ENCODE measurements at places on chromosomes 12 and 14.

DNA sequence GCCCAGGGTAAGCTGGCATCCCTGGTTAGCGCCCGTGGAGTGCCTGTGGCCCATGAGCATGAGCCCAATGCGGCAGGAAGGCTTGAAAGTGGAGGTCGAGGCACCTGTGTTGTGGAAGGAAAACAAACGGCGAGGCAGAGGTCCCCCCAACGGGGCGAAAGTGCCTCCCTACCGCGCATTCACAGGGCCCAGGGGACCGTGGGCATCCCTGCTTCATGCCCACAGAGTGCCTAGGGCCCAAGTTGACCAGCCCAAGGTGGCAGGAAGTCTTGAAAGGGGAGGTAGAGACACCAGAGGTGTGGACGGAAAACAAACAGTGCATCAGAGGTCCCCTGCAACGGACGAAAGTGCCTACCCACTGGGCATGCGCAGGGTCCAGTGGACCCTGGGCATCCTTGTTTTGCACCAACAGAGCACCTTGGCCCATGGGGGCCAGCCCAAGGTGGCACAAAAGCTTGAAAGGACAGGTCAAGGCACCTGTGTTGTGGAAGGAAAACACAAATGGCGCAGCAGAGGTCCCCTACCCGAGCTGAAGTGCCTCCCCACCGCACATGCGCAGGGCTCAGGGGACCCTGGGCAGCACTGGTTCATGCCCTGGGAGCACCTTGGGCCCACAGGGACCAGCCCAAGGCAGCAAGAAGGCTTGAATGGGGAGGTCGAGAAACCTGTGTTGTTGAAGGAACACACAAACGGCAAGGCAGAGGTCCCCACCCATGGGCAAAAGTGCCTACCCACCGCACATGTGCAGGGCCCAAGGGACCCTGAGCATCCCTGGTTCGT is 377.5 kb downstream of the ALG10 start:
- no peak for DNase-seq

DNA sequence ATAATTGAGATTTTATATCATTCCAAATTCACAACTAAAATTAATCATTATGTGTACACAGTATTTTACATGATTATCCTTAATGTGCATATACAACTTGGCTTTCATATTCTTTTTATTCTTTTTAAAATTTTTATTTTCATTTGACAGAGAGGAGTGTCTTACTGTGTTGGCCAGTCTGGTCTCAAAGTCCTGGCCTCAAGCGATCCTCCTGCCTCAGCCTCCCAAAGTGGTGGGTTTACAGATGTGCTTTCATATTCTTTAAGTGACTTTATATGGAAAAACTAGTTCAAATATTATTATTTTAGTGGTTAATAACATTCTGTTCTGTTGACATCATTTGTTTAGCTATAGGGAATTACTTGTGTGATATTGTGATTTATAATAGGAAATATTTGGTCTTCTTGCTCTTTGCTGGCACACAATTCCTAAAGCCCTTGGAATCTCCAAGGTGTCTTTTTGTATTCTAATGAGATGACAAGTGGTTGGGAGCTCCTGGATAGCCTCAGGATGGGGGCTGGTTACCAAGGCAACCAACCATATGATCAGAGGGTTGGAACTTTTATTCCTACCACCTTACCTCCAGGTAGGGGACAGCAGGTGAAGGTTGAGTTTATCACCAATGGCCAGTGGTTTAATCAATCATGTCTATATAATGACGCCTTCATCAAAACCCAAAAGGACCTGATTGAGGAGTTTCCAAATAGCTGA is 16.0 kb upstream of the ZNF410 start:
- DNase-seq: no peak

DNA sequence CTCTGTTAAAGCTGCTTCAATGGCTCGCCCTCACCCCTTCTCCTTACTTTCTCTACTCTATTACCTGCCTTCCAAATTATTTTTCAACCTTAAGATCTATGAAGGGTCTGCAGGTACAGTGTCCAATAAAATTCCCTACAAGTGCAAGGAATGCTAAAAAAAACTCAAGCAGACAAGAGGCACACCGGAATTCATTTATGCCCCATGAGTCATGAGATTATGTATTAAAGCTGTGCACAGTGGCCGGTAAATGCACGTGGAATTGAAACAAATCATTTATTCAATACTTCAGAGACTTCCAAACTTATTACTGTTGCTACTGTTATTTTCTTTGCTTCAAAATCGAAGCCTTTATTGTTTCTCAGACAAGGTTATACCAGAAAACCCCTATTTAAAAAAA is 68.4 kb downstream of the ST8SIA1 start:
- DNase-seq: no peak

GRCh38 chr12:106564678-106565329 is 18.0 kb upstream of the RFX4 start:
- DNase-seq: no peak

DNA sequence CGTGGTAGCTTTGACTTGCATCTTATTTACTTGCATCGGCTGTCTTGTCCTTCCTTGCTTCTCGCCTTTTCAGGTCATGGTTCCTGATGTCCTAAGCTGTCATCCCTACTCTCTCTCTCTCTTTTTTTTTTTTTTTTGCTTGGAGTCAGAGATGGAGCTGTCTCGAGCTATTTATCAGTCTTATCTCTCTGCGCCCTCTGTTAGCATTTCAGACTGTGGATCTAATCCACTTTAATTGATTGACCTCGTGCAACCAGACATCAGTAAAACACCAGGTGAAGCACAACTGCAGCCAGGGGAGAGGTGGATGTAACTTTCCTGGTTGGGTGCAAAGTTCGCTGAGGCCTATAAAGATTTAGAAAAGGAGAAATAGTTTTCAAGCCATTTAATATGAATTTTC is 554.8 kb downstream of the DIO2 start:
- DNase-seq: no peak

DNA sequence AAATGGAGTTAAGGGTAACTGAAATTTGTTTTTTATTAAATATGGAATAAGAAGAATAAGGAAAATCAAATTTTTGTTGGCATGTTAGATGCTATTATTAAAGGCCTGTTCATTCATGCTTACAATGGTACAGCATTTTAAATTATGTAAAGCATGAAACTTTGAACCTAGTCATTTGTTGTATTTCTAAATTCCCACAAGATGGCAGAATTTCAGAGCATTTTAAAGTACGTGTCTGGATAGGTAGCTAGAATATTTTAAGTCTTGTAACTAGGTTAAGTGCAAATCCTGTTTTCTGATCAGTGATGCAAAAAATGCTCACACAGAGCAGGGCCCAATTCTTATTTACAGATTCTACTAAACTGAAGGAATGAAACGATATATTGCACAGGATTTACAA is 585.6 kb upstream of the MIS18BP1 start:
- no peak for DNase-seq

GRCh38 chr12:48999371-49000131 is at the start of gene DDN:
Gene DDN (minus strand): TSS chr12:48999375. CDS start chr12:48999287, 88 bp downstream.
- DNase-seq: no peak

- DNase-seq: no peak
Observed at GRCh38 chr12:120266180-120266870, 795 bp upstream of the PXN start.

DNA sequence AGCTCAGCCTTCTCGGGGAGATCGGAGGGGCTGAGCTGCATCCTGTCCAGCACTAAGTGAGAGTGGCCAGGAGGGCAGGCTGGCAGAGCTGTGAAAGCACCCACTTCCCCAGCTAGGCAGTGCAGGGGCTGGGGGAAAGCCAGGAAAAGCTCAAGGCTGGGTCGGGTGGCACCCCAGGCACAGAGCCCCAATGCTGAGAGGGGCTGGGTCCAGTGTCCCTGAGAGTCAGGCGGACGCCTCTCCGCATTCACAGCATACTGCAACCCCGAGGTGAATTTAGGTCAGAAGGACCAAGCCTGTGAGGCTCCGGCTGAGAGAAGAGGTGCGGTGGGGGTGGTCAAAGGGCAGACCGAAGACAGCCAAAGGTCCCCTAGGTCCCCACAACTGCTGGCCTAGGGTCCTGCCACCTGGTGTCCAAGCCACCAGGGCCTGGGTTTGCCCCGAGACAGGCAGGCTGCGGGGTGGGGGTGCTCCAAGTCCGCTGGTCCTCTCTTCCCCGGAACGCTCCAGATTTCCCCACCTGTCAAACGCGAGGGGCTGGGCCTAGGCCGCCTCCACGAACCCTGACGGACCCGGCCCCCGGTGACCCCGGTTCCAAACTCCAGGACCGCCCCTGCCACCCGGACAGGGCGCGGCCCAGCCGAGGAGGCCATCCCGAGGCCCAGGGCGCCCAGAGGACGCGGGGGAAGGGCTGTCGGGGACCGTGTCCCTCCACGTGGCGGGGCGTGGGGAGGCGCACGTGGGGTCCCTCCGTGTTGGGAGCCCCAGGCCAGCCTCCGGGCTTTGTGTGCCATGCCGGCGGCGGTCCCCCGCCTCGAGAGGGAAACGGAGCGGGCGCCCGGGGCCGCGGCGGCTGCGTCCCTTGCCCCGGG is 527 bp downstream of the CAMKK2 start:
- no peak for DNase-seq

DNA sequence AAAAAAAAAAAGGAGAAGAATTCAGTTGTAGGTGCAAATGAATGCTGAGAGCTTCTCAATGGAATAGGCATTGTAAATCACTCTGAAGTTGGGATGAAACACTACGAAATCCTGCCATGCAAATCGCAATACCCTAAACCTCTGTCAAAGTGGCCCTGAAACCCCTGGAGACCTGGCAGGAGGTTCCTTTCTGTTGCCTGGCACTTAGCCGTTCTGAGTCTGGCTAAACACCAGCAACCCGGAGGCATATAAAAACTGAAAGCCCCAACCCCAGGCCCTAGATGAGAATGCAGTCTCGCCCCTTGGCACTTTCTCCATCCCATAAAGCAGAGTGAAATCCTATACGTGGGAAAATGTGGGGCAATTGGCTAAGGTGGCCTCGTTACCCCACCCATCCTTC is 151.5 kb upstream of the PARP11 start:
- DNase-seq: no peak

- no peak for DNase-seq
Observed at GRCh38 chr14:103123634-103124500, 606 bp downstream of the TNFAIP2 start.

DNA sequence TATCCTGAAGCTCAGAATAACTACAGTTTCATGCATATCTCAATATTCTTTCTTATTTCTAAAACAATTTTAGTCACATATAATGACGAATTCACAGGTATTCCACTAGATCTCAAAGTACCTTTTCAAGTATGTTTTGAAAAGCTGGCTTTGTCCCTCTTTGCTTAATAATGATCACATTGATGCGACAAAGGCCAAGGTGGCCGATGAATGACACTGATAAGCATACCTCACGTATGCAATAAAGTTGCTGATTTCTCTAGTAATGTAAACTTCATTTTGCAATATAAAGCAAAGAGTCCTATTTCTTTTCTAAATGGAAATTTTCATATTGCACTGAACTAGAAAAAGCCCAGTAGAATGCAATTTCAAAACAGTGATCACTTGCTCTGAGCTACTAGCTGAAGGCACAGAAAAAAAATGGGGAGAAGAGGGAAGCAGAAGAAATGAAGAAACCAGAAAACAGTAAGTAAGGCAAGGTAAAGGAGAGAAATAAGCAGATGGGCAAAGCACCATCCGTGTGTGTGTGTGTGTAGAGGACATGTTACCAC is 29.3 kb downstream of the FGD6 start:
- no peak for DNase-seq

- no peak for DNase-seq
Observed at GRCh38 chr12:90652280-90652679, 302.7 kb downstream of the CCER1 start.

GRCh38 chr12:81944886-81945285 is 185.7 kb upstream of the PPFIA2 start:
- DNase-seq: no peak

DNA sequence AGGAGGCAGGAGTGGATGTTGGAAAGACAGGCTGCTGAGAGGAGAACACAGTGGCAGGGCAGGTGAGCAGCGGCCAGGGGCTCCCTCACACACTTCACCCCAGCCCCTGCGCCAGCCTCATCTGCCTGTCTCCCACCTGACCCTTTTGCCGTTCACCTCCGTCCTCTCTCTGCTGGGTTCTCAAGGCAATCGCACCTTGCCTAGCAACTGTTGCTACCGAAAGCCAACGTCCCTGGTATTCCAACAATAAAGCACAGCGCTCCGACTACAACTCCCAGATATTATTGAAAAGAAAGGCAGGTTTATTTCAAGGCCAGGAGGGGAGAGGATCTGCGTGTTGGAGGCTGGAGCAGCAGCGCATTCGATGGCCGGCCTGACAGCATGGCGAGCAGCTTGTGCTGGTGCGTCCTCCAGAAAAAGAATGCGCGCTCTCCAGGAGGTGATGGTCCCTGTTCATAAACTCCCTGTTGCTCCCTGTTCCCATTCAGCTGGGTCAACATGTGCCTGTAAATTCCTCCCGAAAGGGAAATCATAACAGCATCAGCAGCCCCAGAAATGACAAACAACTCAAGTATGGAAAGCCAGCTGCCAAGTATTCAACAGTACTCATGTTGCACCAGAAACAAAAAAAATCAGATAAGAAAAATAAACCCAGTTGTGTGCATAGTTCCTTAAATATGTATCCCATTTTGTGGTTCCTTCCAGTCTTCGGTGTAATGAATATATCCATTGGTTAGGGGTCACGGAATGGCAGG is 153.0 kb upstream of the DIO3 start:
- DNase-seq: no peak

GRCh38 chr12:92035477-92035876 is 110.2 kb downstream of the BTG1 start:
- DNase-seq: no peak

DNA sequence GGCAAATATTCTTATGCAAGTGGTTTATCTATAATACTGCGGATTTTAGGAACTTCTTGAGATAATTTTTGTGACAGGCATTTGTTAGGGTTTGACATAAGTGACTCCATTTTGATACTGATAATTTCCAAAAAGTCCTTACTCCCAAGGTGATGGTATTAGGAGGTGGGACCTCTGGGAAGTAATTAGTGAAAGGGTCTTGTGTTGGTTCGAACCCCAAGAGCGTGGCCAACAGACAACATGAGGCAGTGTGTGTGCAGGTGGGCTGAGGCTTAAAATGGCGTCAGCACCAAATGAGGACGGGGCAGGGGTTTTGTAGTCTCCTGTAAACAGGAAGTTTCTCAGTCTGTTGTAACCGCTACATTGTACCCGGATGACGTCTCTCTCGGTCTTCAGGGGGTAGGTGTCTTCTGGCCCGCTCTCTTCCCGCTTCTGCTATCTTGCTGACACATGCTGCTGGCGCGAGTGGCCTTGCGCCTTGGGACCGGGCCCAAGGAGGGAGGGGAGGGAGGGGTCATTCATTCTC is 1.7 kb upstream of the C12orf43 start:
- no peak for DNase-seq

- no peak for DNase-seq
Observed at GRCh38 chr12:1528791-1529190, 65.6 kb downstream of the FBXL14 start.

- peak; percentile 50 for DNase-seq
Observed at GRCh38 chr12:57268264-57268663, 17.3 kb upstream of the STAC3 start.

GRCh38 chr12:74751441-74751840 is 213.8 kb downstream of the ATXN7L3B start:
- no peak for DNase-seq

GRCh38 chr14:94868772-94869072 is 98.8 kb upstream of the GSC start:
- no peak for DNase-seq

Measured in stimulated activated CD8-positive, alpha-beta memory T cell treated with anti-CD3 and anti-CD28 coated beads, Interleukin-15, amount 100 ng/mL, for 48 hours (primary cell).